ENCODE measurements at places on chromosomes 1 and 21. TPM values are rescaled to one million over a fixed set of nuclear protein-coding genes. Genes with fewer than 3 reads are reported as not detected.
A peak's percentile ranks its signal among the peaks of the same experiment; 100 is the strongest.

Gene LRRIQ3
- 0.23 TPM for total RNA-seq

GRCh38 chr1:223248770-223249140, 105.7 kb upstream of the TLR5 start:
- peaks cover 41% of the 10 kb centered on the region for H3K27me3 ChIP-seq
- DNase-seq: no peak
- H3K36me3 ChIP-seq: no peaks in the 10 kb centered on the region

- peaks cover 22% of the 10 kb centered on the region for H3K4me1 ChIP-seq
- DNase-seq: peak; percentile 38
- no peaks in the 10 kb centered on the region for H3K27me3 ChIP-seq
- H3K27ac ChIP-seq: no peak overlapping the region
Measured at GRCh38 chr1:153793261-153793972, 18.2 kb downstream of the SLC27A3 start.

DNA sequence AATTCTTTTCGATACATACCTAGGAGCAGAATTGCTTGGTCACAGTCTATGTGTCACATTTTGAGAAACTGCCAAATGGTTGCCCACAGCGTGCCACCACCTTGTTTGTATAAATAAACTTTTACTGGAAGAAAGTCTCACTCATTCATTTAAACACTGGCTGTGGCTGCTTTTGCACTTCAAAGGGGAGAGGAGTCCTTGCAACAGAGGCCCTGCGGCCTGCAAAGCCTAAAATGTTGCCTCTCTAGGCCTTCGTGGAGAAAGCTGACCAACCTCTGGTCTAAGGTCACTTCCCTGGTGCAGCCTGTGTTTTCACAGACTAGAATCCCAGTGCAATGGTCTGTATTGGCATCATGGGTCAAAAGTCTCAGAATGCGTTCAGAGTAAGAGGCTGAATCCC, 8.3 kb downstream of the RIPK4 start:
- peaks cover 60% of the 10 kb centered on the region for H3K4me1 ChIP-seq
- H3K27me3 ChIP-seq: no peaks in the 10 kb centered on the region
- H3K27ac ChIP-seq: peak overlapping the region; percentile 17
- DNase-seq: peak; percentile 5

- no peak overlapping the region for H3K27ac ChIP-seq
- H3K36me3 ChIP-seq: no peaks in the 10 kb centered on the region
- no peak for DNase-seq
- H3K27me3 ChIP-seq: peaks cover 23% of the 10 kb centered on the region
Measured at GRCh38 chr1:1989102-1989542, 14.5 kb downstream of the CFAP74 start.

GRCh38 chr1:186578325-186579016, 101.8 kb downstream of the PTGS2 start:
- H3K36me3 ChIP-seq: no peaks in the 10 kb centered on the region
- no peaks in the 10 kb centered on the region for H3K27me3 ChIP-seq
- no peak for DNase-seq
- H3K27ac ChIP-seq: no peak overlapping the region
